ENCODE measurements at places on chromosomes 5 and 9.

- no peak for DNase-seq
These were observed 99.3 kb upstream of the SPOCK1 start for GRCh38 chr5:137598399-137598798.

DNA sequence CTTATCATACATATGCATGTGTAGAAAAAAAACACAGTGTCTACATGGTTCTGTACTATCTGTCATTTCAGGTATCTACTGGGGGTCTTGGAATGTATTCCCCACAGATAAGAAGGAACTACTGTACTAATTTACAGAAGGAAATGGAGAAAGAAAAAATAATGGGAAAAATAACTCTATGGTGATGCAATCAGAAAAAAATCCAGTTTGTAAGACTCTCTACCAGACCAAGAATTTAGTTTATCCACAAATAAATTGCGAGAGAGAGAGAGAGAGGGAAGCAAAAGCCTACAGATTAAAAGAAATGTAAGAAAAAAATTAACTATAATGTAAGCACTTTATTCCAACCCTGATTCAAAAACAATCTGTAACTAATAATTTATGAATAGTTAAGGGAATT lies 708.6 kb upstream of the ZNF608 start:
- no peak for DNase-seq

- no peak for DNase-seq
These were observed 74.3 kb downstream of the GPR21 start for GRCh38 chr9:123107639-123108285.

GRCh38 chr9:109597496-109597895 lies 99.4 kb upstream of the PTPN3 start:
- DNase-seq = no peak

DNA sequence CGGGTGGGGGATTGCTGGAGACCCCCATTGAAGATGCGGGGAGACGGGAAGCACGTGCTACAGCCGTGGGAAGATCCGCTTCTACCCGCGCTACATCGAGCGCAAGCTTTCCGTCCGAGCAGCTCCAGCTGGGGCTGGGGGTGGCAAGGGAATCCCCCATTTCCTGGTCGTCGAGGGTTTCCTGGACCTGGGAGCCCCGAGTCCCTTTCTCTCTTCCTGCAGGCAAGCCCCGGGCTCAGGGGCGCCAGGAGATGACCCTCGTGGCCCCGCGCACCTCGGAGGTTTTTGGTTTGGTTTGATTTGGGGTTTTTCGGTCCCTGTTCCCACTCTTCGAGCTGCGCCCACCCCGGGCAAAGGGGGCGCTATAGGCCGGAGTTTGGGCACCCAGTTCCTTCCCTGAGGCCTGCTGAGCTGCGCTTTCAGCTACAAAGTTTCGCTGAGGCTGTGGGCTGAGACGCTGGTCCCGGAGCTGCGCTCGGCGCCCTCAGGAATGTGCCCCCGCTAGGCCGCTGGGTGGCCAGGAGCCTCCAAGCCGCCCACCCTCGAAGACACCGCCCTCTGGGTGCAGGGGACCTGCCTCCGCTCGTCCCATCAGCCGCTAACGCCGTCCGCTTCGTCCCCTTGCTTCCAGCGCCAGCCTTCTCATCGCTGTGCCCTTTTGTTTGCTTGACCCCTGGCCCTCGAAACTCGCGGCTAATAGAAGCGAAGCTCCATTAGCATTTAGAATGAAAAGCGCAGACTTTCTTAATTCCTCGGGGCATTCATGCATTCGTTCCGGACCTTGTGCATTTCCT lies 2.9 kb downstream of the NR4A3 start:
- DNase-seq = peak; percentile 81

DNA sequence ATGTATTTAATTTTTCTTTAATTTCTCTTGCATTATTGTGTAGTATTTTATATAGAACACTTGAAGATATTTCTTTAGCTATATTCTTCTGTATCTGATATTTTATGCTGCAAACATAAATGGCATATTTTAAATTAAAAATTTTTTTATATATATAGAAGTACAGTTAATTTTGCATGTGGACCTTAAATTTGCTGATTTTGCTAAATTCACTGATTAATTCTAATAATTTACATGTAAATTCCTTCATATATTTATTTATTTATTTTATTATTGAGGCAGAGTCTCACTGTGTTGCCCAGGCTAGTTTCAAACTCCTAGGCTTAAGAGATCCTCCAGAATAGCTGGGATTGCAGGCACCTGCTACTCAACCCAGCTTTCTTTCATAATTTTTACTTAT lies 276.9 kb downstream of the PRR16 start:
- no peak for DNase-seq

- DNase-seq = no peak
These were observed 15.5 kb downstream of the SLC44A1 start for GRCh38 chr9:105259731-105260612.

DNA sequence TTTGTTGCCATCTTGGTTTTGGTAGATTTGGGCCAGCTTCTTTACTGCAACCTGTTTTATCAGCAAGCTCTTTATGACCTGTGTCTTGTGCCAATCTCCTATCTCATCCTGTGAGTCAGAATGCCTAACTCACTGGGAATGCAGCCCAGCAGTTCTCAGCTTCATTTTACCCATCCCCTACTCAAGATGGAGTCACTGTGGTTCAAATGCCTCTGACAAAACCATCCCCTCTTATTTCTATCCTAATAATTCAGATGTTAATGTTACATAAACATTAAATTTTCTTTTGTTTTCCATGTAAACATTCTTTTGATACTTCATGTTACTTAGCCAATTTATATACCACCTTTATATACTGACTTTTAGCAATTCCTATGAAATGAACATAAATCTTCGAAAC lies 746.3 kb downstream of the CDH18 start:
- no peak for DNase-seq

GRCh38 chr5:169667896-169668674 lies 31.0 kb downstream of the DOCK2 start:
- DNase-seq = no peak

GRCh38 chr5:147689426-147689825 lies 93.1 kb downstream of the JAKMIP2 start:
- DNase-seq = no peak

DNA sequence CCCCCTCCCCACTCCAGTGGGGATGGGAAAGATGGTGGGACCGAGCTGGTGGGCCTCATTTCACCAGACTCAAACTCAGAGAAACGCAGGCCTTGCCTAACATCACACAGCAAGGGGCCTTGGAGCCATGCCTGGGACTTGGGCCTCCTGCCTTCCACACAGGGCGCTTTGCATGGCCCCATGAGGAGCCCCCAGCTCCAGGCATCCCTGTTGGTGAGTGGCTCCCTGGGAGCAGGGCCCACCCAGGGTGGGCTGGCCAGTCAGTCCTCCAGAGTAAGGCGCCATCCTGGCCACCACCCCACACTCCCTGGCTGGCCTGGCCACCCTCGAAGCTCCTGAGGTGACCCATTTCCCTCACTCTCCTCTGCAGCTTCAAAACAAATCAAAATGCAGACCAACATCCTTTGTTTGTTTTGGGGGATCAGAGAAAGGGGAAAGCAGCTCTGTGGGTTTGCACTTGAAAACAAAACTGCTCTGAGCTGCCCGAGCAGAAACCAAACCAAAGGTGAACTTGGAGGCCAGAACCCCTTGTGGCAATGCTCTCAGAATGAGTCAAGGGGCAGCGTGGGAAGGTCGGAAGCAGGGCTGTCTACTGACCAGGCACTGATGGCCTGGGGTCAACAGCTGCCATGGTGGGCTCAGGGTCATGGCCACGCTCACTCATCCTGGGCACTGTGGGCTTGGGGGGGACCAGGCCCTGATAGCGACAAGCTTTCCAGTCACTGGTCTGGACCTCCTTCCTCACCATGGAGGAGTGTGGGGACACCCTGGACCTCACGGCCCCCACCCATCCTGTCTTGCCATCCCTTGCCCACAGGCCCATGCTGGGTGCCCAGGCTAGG lies 37.0 kb upstream of the VDAC1 start:
- no peak for DNase-seq

DNA sequence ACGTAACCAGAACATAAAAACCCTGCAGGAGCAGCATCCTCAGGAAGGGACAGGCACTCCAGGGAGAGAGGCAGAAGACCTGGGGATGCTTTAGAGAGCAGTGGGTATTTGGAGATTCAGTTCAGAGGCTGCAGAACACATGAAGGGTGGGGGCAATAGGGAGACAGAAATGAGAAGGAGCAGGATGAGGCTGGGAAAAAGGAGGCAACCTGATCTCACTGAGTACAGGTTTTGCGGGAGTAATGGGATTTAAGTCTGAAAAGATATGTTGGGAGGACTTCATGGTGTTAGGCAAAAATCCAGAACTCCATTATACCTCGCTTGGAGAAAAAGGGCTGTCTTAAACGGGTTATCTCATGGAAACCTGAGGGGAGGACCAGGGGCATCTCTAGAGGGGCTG lies 41.3 kb upstream of the GARNL3 start:
- DNase-seq = no peak

- DNase-seq = no peak
These were observed 278.3 kb upstream of the DMRT1 start for GRCh38 chr9:563200-563599.

GRCh38 chr5:111735583-111736270 lies 21.3 kb downstream of the NREP start:
- DNase-seq = peak; percentile 29

GRCh38 chr9:120928483-120929228 lies 2.1 kb upstream of the TRAF1 start:
- peak; percentile 75 for DNase-seq

DNA sequence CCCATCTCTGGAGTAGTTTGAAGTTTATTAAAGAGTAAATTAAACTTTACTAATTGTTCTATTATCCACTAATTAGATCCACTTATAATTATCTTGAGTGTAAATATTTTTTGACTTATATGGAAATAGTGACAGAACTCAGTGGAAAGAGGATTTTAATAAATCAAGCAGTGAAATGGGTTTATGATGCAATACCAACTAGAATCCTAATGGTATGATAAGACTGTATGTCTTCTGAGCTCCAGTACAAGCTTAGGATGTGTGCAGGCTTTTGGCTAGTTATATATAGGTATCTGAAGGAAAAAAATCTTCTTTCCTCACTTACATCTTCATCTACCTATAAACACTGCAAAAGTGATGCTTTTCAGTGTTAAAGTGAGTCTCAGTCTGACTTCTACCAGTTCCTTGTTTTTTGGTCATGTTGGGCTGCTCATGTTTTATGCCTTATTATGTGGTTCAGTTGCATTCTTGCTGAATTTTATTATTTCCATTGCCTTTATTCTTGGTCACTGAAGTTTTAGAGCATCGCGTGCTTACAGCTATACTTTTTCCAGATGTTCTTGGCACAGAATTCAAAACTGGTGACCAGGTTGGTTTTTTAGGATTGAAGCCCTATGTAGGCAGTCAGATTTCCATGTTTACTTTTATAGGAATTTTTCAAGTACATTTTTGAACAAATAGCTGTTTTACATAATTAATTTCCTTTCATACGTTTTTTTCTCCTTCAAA lies 30.5 kb downstream of the XRCC4 start:
- DNase-seq = no peak

- DNase-seq = no peak
These were observed 33.1 kb upstream of the TRIM32 start for GRCh38 chr9:116654059-116654355.

DNA sequence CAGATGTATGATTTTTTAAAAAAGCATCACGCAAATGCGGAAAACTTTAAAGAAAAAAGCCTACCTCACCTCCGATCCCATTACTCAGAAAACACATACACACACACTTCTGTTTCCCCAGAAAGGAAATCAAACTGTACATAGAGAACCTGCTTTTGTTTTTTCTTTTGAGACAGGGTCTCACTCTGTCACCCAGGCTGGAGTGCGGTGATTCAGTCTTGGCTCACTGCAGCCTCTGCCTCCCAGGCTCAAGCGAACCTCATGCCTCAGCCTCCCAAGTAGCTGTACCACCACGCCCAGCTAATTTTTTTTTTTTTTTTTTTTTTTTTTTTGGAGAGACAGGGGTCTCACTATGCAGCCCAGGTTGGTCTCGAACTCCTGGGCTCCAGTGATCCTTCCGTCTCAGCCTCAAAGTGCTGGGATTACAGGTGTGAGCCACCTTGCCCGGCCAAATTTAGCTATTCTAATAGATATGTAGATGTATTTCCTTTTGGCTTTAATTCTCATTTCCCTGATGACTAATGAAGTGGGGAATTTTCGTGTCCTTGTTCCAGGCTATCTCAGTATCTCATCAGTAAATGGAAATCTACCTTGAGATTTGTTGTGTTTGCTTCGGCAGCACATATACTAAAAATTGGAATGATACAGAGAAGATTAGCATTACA lies 25.7 kb upstream of the EEIG1 start:
- DNase-seq = peak; percentile 21

DNA sequence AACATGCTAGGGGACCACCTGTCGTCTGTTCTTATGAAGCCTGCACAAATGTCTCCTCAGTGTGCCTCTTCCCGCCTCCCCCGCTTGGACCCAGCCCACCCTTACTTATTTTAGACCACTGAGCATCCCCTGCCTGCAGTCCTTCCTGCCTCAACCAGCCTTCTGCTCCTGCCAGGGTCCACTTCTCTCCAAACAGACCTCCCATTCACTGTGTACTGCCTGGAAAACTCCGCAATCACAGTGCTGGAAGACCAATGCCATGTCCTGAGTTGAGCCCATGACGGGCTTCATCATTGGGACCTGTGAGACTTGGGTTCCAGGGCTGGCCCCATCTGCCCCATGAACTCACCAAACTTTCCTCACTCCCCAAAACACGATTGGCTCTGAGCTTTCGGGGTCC lies 309.4 kb downstream of the IRX1 start:
- no peak for DNase-seq

DNA sequence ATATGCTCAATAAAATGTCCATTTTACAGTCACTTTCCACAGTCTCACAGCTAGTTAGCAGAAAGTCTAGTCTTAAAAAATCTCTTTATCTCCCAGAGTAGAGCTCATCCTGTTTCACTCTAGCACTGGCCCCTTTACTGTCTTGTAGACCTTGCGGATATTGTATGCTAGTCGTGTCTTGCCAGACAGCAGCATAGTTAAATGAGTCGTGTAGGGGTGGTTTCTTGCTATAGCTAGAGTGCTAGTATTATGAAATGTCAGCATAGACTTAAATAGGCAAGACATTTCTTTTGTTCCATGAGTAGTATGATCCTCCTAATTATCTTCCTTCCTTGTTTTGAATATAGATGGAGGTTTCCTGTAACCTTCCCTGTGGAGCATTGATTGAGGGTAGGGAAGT lies 77.4 kb downstream of the C7 start:
- DNase-seq = no peak

DNA sequence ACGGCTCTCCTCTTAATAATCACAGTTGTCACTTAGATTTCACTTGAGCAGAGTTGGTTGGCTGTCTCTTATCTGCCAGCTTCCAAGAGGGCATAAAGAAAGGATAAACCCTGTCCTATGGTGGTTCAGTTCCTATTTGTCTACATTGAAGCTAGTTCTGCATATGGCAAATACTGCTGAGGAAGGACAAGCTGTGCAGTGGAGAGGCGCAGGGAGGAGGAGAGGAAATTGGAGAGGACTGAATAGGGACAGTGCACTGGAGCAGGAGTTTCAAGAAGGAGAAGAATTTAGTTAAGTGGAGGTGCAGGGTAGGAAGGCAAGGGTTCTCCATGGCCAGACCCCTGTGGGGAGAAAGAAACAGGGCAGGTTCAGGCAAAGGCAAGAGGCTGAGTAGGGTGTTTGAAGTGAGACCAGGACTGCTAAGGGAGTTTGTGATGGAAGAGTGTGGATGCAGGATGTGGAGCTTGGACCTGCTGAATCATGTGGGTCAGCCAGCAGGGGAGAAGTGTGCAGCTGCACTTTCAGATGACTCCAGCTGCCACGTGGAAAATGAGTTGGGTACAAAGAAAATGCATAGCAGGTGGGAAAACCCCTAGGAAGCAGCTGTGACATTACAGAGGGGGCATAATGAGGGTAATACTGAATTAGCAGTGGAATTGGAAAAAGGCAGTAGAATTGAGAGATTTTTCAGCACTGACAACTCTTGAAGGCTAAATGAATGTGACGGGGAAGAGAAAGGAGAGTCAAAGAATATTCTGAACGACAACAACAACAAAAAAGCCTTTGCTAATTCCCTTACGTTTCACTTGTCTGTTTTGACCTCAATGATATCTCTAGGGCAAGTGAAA lies 66.8 kb downstream of the MAMDC2 start:
- no peak for DNase-seq

Data from activated CD4-positive, alpha-beta T cell treated with anti-CD3 and anti-CD28 coated beads, Interleukin-2, amount 50 U/mL, for 48 hours (primary cell).